A549 treated with RU486 at 1 μM for 4 hours (cell line): ENCODE measurements at places on chromosomes 3 and 15. TPM values are rescaled to one million over a fixed set of nuclear protein-coding genes. Genes with fewer than 3 reads are reported as not detected.

The TEX55 gene
- not detected in 5 replicates for total RNA-seq

The ZDHHC19 gene
- 0.15 TPM in 1 of 5 replicates, not detected in the others for total RNA-seq

The FBXO40 gene
- not detected in 5 replicates for total RNA-seq

The TMCO5A gene
- not detected in 5 replicates for total RNA-seq

The CHRM5 gene
- not detected in 5 replicates for total RNA-seq

The CLDN11 gene
- total RNA-seq, result 0.09 to 0.30 TPM (median 0.12 TPM) in 4 of 5 replicates, not detected in the other

The ZNF660 gene
- not detected in 5 replicates for total RNA-seq
